ENCODE measurements at places on chromosomes 2 and 18. TPM values are rescaled to one million over a fixed set of nuclear protein-coding genes. Genes with fewer than 3 reads are reported as not detected.

- no peak for DNase-seq
Measured at GRCh38 chr2:39099870-39100728, 20.8 kb downstream of the SOS1 start.

DNA sequence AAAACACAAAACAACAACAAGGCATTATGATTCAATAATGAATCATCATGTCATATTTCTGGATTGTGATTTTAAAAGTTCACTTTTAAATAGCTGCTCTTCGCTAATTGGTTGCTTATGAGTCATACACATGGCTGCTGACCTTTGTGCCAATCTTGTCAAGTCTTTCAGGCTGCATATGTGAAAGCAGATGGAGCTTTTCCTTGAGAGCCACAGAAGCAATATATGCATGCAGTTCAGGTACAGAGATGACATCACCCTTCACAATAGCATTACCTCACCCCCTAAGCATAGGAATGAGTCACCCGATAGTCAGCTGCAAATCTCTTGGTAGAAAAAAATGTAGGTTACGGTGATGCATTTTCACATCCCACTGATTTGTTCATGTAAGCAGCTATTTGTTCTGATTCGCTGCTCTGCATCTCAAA is 27.2 kb downstream of the EIF2AK3 start:
- peak; percentile 82 for DNase-seq

DNA sequence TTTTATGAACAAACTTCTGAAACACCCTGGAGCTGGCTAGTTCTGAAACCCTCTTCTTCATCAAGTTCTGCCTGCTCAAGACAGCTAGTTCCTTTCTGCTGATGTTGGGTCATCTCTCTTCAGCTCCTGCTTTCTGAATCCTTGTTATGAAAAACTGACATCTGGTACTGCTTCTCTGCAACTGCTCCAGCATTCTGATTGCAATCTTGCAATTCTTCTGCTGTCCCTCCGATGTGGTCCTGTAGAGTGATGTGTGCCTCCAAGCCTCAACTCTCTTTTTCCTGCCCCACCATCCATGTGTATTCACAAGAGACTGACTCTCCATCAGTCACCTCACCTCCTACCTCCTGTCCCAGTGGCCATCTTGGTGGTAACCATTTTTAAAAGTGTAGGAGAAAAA is 21.8 kb downstream of the COL6A3 start:
- DNase-seq = no peak

DNA sequence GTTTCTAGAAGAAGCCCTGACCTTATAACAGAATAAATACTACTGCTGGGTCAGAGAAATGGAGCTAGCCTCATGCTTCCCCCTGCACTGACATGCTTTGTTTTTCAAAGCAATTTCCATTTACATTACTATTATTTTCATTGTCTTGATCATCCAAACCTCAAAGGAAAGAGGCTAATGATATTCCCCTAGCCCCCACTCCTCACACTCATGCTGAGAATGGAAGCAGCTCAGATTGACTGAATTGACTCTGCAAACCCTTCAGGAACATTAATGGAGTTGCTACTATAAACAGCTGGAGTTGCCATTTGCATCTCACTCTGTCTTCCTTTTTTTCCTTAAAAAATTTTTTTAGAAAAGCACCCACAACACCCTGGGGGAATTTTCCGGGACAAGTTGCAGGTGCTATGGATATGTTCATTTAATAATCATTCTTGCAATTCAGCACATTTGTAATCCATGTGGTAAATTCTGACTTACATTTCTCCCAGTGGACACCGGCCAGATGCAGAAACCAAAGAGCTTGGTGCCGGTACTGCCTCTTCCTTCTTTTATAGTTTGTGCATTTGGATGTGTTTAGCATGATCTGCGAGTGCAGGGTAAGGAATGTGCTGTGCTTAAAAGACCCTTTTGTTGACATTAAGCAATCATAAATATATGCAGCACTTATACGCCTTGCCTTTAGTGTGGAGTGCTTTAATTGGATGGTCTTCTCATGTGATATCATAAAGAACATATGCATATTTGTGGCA is 103.3 kb upstream of the OSR1 start:
- no peak for DNase-seq

DNA sequence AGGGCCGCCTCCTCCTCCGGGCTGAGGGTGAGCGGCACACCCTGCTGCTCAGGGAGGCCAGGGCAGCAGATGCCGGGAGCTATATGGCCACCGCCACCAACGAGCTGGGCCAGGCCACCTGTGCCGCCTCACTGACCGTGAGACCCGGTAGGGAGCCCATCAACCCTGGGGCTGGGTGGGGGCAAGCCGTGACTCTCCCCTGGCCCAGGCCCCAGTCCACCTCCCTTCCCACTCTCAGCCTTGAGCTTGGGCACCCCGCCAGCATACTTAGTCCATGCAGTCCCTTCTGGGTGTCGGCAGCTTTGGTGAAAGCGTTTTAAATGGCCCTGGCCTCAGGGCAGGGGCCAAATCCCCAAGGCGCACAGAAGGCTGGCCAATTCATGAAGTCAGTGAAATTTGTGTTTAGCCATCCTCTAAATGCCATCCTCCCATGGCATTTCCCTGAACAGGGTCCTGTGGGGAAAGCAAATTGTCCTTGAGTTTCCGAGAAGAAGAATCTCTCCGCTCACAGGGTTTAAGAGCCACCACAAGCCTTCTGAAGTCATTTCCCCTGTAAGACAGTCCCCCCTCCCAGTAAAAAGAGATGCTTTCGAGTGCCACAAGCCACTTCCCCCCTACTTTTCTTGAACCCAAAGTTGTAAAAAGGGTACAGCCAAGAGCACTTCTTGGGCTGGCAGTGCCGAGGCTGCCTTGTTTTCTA is 17.2 kb downstream of the SPEG start:
- DNase-seq = no peak

DNA sequence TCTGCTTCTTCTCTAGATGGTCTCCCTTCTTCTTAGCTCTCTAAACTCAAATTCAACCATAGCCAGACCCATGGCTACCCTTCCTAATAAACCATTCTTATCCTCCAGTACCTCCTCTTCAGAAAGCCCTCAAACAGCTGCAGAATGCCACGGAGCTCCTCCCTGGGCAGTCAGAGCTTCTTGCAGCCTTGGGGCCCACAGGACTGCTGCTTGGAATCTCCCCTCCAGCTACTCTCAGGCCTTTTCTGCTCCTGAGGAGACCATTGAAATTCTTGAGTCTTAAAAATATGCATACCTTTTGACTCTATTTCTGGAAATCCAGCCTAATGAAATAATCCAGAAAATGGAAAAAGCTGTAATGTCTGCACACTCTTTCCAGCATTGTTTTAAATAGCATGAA is 30.7 kb downstream of the EFR3B start:
- DNase-seq = no peak

DNA sequence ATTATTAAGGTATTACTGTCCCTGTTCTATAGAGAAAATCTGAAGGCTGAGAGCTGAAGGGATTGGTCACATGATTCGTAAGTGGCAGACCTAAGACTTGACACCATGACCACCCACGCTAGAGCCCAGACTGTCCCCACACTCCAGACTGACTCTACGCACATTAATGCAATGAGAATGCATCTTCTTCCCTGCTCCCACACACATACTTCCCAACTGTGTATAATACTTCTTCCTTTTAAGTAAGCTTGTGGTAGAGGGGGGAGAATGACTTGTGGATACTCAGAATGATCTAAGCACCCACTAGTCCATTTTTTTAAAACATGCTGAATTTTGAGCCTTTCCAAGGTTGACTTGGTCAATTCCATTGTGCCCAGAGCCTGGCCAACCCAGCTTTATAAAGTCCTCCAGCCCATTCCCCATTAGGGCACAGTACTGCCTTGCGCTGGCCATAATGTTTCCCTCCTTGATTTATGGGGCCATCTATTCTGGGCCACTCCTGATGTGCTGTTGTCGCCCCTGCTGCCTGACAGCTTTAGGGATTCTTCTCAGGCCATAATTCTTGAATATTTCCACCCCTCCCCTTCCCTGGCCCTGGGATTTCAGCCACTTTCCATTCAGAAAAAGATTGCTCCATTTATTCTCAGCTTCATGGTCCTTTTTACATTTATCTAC is 28.7 kb downstream of the ALK start:
- no peak for DNase-seq

DNA sequence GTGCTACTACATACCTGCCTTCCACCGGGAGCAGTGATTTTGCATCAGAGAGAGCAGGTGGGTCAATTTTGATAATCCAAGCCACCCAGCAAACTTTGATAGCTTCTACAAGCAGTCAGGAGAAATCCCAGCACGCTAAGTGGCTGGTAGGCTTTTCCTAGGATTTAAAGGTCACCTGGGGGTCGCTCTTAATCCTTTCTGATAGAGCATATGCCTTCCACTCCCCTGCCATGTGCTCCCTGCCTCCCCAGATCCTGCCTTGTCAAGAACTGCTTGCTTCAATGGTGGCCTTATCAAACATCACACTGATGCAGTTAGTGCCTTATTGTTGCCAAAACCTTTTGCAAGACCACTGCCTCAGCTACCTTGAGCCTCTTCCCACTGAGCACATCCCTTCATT is 462.3 kb upstream of the MEX3C start:
- no peak for DNase-seq

- no peak for DNase-seq
Measured at GRCh38 chr2:163563336-163563735, 172.5 kb downstream of the FIGN start.

DNA sequence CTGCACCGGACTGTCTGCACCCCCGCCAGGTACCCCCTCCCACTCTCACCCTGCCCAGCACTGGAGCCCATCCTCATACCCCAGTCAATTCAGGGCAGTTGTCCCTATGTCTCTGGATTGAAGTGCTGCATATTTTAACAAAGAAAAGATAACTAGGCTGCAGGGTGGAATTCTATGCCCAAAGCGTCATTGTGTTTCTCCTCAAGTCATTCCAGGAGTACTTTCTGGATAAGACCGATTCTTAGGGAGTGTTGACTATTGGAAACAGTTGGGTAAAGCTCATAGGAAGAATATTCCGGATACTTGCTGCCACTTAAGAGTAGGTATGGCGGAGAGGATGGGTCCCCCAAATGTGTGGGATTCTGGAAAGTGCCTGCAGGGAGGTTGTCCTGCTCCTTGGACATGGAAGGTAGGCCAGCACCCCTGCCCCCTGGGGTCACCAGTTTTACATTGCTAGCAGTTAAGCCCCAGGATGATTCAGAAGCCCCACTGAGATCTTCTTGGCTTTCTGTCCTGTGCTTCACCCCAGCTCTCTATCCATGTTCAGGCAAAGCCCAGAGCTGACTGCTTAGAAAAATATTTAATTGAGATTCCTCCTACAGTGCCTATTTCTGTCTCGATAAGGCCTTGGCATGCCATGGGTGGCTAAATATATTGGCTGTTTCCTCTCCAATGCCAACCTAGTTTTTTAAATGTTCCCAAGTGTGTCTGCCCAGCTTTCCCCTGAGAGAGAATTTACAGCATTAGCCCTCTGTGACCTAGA is 48.2 kb downstream of the RPL37A start:
- DNase-seq = no peak

DNA sequence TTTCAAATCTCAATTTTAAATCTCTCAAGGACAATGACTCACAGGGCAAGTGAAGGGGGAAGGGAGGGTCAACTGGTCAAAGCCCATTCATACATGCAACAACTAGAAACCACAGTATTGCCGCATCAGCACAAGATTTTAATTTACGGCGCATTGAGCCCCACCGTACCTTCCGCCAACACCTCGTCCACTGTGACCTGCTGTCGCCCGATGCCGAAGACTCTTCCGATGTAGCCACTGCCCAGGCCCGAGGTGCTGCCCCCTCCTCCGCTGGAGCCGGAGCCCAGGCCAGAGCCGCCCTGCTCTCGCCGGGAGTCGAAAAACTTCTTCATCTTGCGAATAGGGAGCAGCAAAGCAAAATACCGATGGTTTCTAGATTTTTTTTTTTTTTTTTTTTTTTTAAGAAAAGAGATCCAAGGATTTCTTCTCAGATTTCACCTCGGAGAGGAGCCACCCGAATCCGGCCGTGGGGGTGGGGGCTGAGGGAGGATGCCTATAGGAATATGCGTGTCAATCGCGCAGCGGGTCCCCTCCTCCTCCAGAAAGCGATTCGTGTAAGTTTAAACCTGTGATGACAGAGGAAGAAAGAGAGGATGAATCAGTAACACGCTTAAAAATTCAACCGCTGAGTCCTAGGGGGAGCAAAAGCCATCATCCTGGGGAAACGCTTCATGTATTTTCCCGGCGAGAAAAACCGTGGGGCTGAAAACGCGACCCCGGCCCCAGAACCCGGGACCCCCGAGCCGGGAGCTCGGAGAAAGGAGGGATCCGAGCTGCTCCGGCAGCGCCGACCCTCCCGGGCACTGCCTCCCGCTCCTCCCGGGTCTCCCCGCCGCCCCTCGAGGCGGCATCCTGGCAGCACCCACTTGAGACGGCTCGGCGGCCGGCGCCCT is 584 bp downstream of the AAK1 start:
- peak; percentile 68 for DNase-seq

GRCh38 chr18:48781163-48781987 is 169.4 kb downstream of the SMAD7 start:
- DNase-seq = no peak

DNA sequence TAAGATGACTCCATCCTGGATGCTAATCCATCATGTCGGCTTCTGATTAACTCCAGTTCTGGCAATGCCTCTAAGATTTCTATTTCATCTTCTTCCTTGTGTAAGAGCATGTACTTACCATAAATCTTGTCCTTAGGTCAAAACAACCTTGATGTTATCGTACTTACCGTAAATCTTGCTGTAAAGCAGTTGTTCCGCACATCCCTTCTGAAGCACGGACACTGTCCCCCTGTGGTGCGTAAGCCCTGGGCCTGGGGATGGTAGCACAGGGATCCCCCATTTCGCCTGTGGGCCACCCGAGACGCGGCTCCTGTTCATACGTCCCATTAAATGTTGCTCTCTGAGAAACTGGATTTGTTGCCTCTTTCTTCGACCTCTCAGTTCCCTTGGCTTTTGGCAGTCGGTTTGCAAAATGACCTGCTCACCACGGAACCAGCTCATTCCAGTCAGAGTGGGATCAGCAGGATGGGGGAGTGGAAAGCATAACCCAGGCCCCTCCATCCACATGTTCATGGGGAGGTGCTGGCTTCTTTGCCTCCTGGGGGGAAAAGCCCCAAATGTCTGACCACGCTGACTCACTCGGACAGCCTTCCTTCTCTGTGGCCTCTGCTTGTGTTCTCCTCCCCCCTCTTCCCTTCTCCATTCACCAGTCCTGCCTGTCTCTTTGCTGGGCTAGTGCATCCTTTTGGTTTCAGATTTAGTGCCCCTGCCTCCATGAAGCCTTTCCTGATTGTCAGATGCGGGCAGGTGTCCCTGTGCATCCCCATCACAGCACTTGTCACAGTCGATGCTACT is 49.9 kb downstream of the RAB31 start:
- DNase-seq = no peak

GRCh38 chr2:3223080-3223923 is 154.3 kb downstream of the EIPR1 start:
- DNase-seq = no peak

GRCh38 chr2:124382067-124382618 is 357.1 kb downstream of the CNTNAP5 start:
- peak; percentile 47 for DNase-seq

GRCh38 chr2:179675435-179675834 is 186.0 kb downstream of the ZNF385B start:
- DNase-seq = no peak

CAPN13 gene
- total RNA-seq = not detected

ABCG5 gene
- not detected for total RNA-seq

WDPCP gene
- total RNA-seq = 20.8 TPM

SOWAHC gene
- not detected for total RNA-seq

RABL2A gene
- 38.5 TPM for total RNA-seq

ATP9B gene
- 65.1 TPM for total RNA-seq

IMPACT gene
- 31.9 TPM for total RNA-seq

FAM237A gene
- not detected for total RNA-seq

LRRTM1 gene
- total RNA-seq = not detected

MAP4K3 gene
- 11.5 TPM for total RNA-seq

CD28 gene
- not detected for total RNA-seq

CCDC68 gene
- not detected for total RNA-seq

SEPTIN10 gene
- total RNA-seq = not detected

THOC1 gene
- total RNA-seq = 58.2 TPM

TFCP2L1 gene
- total RNA-seq = not detected

ADRA2B gene
- not detected for total RNA-seq

Measured in Karpas-422 (cell line).